DND-41 (cell line): ENCODE measurements at places on chromosomes 6 and 20.

- peak; percentile 16 for DNase-seq
Observed at GRCh38 chr6:144602523-144603180, 317.5 kb downstream of the UTRN start.

- no peak for DNase-seq
Observed at GRCh38 chr6:36800223-36801076, 38.8 kb downstream of the CPNE5 start.

DNA sequence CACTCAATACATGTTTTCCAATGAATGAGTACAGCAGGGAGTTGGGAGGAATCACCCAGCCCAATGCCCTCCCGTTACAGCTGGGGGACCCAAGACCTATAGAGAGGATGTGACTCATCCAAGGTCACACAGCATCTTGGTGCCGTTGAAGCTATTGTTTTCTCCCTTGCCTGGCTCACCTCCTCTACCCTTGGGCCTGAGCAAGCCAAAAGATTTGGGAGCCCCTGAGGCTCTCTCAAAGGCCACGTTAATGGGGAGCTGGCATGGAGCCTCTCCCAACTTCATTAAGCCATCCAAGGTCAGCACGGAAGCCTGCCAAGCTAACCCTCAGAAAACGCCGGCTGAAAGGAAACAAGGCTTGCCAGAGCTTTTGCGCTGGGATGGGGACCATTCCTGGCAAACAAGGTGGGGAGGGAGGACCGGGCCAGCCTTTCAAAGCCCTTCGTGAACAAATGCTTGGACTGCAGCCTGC, 30.4 kb downstream of the KCNB1 start:
- no peak for DNase-seq

- DNase-seq: no peak
Observed at GRCh38 chr20:2364044-2364443, 16.7 kb upstream of the TGM6 start.

- DNase-seq: no peak
Observed at GRCh38 chr20:22430746-22431168, 153.6 kb downstream of the FOXA2 start.

- no peak for DNase-seq
Observed at GRCh38 chr6:46605091-46605797, 47.4 kb downstream of the CYP39A1 start.

GRCh38 chr20:18005170-18005989, 36.6 kb downstream of the MGME1 start:
- DNase-seq: no peak
